ENCODE measurements at places on chromosomes 7 and 10.

GRCh38 chr7:128115336-128115820, 84.1 kb upstream of the LRRC4 start:
- no peak for DNase-seq

GRCh38 chr7:333393-333764, 43.4 kb downstream of the FOXL3 start:
- DNase-seq, result no peak

GRCh38 chr10:128579280-128579865, 453.1 kb upstream of the MKI67 start:
- DNase-seq, result no peak

DNA sequence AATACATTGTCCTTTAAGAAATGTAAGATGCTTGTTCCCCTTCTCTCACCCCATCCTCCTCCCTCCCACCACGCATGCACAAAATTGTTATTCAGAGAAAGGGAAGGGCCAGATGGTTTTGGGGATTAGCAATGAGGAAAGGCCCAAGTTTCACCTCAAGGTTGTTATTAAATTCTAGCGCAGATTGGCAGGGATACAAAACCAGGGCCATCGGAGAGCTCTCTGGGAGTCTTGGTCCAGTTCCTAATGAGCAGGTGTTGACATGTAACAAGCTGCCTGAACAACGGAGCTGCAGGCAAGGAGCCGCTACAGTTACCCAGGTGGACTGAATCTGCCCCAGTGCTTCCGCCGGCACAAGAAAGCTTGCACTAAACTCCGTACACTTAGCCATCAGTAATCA, 9.7 kb upstream of the ANK3 start:
- no peak for DNase-seq

DNA sequence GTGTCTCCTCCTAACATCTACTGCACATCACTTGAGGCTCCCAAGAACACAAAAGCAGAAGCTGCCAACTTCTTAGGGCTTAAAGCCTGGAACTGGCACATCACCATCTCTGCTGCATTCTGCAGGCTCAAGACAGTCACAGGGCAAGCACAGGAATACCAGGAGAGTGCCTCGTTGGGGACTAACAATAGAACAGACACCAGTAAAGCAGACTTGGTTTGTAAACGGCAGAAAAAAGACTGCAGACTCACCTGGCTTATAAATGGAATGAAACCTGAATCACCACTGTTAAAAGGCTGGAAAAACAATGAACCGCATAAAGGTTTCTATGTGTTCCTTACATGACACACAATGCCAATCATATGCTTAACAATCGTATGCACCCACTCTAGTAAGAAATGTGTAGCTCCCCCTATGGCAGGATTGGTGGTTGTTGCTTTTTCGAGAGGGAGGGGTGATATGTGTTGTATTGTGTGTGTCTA, 12.8 kb downstream of the RHEB start:
- DNase-seq, result no peak

DNA sequence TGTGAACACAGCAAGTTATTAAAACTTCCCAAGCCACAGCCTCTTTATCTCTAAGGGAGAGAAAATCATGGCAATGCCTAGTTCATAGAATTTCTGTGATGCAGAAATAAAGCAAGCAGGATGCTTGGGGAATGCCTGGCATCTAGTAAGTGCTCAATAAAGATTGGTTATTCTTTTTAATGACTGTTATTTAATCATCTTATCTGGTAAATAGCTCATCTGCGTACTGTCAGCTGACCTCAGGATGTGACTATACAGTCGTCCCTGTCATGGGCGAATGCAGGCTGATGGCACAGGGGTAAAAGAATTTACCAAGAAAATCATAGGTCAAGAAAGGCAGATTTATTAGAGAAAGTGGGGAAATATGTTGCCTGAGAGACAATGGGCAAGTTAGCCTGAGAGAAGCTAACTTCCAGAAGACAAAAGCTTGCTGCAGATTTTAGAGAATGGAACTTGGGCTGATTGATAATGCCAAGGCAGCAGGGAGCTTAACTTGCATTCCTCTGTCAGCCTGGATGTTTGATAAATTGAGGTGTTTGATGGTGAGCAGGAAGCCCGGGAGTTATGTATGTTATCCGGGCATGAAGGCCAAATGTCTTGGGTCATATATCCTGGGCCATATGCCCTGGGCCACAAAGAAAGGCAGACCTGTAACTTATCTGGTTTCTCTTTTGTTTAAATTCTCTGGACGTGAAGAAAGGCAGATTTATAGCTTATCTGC, 126.0 kb downstream of the KCNMA1 start:
- DNase-seq, result no peak

GRCh38 chr10:104336821-104337467, 1.3 kb downstream of the ITPRIP start:
- DNase-seq, result no peak

DNA sequence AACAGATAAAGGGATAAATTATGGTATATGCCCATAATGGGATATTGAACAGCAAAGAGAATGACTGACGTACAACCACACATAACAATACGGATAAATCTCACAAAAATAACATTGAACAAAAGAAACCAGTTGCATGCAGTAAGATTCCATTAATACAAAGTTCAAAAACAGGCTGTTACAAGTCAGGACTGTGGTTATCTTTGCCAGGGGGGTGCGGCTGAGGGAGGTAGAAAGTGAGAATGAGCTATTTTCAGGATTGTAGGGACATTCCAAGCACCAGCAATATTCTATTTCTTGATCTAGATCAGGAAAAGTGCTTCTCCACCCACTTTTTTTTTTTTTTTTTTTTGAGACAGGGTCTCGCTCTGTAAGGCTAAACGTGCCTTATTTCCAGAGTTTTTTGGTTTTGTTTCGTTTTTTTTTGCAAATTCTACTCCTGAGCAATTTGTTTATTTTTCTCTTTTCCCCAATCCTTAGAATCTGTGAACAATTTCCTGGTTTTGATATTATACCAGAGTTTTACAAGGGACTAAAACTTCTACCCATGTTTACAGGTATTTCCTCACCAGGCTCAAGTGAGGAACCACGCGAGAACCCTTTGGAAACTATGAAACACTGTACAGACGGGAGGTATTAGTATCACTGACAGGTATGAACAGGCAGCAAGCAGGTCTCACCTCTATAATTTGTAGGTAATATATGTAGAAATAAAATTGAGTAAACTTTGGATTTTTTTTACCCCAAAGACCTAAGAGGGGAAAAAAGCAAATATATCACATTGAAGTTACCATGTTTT, 9.9 kb downstream of the SMURF1 start:
- DNase-seq, result no peak
